ACHN (cell line): ENCODE measurements at places on chromosomes 1 and 21.

DNA sequence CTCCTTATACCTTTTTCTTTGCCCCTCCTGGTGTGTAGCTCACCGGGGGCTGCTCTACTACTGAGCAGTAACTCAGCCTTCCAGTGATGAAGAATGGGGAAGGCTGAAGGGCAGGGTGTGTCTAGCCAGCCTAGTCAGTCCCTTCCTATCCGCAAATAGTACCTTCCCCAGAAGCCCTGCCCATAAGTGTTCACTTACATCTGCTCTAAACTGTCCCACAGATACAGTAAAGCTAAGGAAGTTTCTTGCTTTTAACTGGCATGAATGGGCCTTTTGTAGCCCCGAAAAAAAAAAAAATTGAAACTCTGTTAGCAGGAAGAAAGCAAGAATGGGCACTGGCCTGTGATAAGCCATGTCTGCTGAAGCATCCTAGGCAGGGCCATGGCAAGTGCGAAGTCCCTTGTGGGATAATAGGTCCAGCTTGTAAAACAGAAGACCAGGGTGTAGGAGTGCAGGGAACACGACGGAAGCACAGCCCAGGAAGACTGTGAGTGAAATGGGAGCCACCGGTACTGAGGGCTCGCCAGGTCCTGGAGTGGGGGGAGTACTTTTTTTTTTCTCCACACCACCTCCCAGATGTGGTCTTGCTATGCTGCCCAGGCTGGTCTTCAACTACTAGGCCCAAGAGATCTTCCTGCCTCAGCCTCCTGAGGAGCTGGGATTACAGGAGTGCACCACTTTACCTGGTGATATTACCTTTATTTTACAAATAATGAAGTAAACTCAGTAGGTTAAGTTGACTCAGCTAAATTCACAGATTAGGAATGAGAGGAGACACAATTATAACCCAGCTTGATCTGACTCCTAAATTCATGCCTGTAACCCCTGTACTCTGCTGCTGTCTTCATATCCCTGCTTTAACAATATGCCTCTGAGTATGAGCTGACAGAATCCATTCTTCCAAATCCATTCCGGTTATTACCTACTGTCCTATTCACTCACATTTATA is 347.5 kb downstream of the SMYD3 start:
- DNase-seq: no peak

DNA sequence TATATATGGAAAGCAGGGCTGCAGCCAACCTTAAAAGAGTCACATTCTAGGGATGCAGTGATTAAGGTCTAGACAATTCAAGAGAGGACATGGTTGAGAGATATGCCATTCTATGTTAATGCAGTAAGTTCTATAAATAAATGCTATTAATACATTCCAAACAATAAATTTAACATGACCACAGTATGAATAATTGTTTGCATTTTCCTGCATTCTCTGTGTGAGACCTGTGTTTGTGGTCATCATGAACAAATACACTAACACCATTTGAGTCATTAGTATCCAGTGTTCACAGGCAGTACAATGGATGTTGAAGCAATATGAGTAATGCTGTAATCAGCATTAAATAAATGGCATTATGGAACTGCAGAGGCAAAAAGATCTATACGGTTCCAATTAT is 5.5 kb upstream of the ZRANB2 start:
- no peak for DNase-seq

DNA sequence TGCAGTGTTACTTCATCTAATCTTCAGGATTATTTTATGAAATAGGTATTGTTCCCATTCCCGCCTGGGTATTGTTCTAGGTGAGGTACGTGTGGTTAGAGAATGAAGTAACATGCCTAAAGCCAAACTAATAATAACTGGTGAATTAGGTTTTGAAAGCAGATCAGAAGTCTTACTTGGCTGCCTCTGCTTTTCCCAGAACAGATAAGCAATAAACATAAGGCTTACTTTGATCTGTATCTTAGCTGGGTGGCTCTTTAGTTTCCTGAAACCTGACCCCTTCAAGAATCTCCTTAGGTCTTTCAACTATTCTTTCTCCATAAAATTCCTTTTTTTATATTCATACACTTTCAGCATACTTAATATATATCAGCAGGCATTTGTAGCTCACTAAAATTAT is 65.3 kb downstream of the VAV3 start:
- no peak for DNase-seq

DNA sequence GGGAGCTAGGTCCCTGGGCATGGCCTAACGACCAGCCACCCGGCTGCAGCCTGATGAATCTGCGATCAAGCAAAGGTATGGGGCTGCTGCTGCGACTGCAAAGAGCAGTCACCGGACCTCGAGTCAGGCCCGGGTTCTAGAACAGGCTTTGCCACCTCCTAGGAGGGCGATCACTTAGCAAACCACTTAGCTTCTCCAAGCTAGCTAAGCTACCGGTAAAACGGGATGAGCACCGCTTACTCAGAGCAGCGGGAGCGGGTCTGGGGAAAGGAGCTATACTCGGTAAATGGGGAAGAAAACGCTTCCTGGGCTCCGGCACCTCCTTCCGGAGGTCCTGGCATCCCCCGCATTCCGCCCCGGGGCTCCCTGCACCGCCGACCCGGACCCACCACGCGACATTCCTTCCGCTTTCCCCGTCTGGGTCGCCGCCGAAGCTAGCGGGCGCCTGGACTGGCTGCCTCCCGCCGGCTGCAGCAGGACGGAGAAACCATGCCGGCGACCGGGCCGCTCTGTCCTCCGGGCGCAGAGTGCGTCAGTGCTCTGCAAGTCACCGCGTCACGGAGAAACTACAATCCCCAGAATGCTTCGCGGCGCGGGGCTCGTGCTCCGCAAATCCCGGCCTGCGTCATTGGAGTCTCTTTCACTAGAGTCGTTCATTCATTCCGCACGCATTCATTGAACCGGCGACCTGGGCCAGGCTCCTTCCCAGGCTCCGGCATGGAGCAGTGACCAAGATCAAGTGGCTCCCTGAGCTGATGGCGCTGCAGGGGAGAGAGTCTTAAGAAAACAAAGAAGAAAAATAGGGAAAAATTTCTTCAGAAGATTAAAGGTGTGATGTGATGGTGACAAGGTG is at the start of gene LSM10:
Gene LSM10 (minus strand): TSS at position 531 of the 853 bp plus-strand sequence. CDS start 3,779 bp downstream, outside the sequence.
- peak; percentile 90 for DNase-seq

- DNase-seq: no peak
Measured at GRCh38 chr1:90838720-90839119, 121.6 kb upstream of the BARHL2 start.

GRCh38 chr1:108208724-108209446 is 8.7 kb upstream of the SLC25A24 start:
- no peak for DNase-seq

GRCh38 chr1:214377886-214378285 is 96.9 kb downstream of the SMYD2 start:
- DNase-seq: no peak

DNA sequence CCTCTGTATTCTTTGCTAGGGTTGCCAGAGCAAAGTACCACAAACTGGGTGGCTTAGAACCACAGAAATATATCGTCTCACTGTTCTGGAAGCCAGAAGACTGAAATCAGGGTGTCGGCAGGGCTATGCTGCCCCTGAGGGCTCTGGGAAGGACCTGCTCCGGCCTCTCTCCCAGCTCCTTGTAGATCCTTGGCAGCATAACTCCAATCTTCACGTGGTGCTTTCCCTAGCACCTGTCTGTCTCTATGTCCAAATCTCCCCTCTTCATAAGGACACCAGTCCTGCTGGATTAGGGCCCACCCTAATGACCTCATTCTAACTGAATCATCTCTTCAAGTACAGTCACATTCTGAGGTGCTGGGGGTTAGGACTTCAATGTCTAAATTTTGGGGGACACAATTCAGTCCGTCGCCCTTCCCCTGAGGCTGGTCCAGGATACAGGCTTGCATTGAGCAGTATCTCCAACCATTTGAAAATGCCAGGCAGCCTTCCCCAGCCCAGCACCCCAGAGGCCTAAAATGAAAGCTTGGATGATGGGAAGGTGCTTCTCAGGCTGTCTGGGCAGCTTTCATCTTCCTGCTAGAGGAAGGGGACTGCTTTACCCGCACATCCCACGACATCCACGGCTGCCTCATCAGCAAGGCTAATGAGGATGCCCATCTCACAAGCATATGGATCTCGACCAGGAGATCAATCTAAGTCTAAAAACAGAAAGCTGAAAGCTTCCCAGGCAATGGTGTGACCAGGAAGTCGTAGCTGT is 24.7 kb downstream of the TRIM67 start:
- DNase-seq: no peak

GRCh38 chr1:173663159-173663558 is 6.5 kb downstream of the ANKRD45 start:
- no peak for DNase-seq

DNA sequence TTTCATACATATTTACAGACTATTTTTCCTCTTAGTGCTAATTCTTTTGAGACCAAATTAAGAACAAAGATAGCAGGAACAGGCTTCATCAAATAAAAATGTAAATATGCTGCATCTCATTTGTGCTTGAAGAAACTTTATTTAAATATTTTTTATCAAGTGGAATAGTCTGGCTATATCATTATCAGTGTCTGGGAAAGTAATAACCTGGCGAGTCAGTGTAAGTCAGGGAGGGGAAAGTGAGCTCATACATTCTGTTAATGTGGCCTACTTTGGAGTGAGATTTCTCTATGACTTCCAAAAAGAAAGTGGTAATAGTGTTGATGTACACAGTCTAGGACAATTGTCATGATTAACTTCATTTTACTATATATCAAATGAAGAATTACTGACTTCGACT is 1045.1 kb downstream of the ADGRL2 start:
- no peak for DNase-seq

GRCh38 chr1:115089420-115090185 is at the start of gene TSPAN2:
TSPAN2 (minus strand) TSS chr1:115089503; CDS start chr1:115089432, 71 bp downstream.
- peak; percentile 86 for DNase-seq

GRCh38 chr1:3598522-3599285 is 12.6 kb downstream of the MEGF6 start:
- DNase-seq: no peak

- DNase-seq: no peak
Measured at GRCh38 chr1:107486349-107486748, 345.5 kb downstream of the NTNG1 start.

- DNase-seq: no peak
Measured at GRCh38 chr1:44485229-44485933, 80.3 kb downstream of the RNF220 start.

GRCh38 chr1:188708795-188709535 is 1768.7 kb downstream of the BRINP3 start:
- no peak for DNase-seq

GRCh38 chr1:36359911-36360550 is 25.7 kb downstream of the STK40 start:
- DNase-seq: peak; percentile 18

GRCh38 chr1:22090867-22091266 is 38.4 kb downstream of the CDC42 start:
- DNase-seq: no peak

DNA sequence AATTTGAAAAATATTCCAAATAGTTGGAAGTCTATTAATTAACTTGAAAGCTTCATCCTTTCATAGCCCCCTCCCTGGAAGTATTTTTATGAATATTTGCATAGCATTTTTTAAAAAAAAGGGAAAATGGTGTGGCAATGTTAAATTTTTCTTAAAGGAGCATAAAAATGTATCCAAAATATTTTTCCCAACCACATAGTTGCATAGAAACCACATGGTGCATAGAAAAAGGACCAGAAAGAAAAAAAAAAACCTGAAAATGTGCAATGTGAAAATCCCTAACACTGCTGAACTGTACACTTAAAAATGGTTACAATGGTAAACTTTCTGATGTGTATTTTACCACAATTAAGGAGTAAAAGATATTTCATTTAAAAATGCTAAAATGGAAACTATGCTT is 8.0 kb downstream of the C1orf167 start:
- no peak for DNase-seq
